ENCODE measurements at places on chromosomes 5 and 9.

DNA sequence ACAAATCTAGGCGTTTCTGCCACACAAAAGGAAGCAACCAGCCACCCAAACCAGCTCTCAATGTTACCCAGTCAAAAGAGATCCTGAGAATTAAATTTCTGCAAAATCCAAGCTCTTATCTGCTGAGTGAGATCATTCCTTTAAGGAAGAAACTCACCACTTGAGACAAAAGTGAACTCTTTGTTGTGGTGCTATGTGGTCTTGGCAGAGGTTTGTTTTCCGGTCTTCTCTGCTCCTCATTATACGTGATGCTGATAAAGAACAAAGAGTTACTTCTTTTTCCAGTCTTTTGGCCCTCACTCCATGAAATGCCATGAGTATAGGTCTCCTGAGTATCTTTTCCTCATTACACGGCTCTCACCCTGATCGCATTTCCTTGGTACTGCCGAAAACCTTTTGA is 82.1 kb downstream of the PRKACG start:
- no peak for DNase-seq

- DNase-seq = no peak
Measured at GRCh38 chr5:69454460-69455249, 37.9 kb upstream of the OCLN start.

DNA sequence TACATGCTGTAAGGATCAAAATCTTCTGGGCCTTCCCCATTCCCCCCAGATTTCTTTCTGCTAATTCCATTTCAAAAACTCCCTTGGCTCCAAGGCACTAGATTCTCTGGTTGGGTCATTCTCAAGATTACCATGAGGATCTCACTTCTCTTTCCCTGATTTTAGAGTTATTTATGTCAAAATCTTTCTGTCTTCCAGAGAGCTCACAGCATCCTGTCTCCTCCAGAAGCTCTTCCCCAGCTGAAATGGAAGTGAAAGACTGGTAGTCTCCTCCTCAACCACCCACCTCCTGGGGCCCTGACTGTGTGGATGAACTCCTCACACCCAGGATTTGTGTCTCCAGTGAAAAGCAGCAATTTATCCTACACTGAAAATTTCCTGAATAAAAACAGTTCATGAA is 11.9 kb upstream of the ZNF366 start:
- no peak for DNase-seq

- DNase-seq = no peak
Measured at GRCh38 chr5:141947316-141947715, 10.7 kb downstream of the PCDH12 start.

GRCh38 chr5:163342306-163342705 is 95.1 kb upstream of the CCNG1 start:
- DNase-seq = no peak

GRCh38 chr5:96640696-96641095 is 21.5 kb upstream of the CAST start:
- no peak for DNase-seq

- no peak for DNase-seq
Measured at GRCh38 chr5:123176224-123176937, 87.3 kb downstream of the PRDM6 start.

DNA sequence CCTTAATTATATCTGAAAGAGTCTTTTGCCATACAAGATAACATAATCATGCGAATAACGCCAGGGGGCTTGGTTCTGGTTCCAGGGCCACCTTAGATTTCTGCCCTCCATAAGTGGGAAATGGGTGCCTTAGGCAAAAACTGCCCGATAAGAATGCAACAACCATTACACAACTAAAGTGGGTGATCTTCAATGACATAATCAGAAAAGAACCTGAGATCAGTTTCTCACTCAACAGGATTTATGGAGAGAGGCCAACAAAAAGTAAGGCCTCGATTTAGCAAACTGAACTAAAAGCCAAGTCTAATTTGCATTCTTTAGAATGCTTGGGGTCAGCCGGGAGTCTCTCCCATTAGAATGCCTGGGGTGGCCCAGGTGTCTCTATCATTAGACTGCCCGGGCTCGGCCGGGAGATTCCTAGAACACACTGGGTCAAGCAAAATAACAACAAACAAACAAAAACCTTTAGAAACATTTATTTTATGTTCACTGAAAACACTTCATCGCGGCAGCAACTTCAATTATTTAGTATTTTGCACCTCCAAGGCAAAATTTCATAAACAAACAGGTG is 194.8 kb downstream of the AUH start:
- no peak for DNase-seq

DNA sequence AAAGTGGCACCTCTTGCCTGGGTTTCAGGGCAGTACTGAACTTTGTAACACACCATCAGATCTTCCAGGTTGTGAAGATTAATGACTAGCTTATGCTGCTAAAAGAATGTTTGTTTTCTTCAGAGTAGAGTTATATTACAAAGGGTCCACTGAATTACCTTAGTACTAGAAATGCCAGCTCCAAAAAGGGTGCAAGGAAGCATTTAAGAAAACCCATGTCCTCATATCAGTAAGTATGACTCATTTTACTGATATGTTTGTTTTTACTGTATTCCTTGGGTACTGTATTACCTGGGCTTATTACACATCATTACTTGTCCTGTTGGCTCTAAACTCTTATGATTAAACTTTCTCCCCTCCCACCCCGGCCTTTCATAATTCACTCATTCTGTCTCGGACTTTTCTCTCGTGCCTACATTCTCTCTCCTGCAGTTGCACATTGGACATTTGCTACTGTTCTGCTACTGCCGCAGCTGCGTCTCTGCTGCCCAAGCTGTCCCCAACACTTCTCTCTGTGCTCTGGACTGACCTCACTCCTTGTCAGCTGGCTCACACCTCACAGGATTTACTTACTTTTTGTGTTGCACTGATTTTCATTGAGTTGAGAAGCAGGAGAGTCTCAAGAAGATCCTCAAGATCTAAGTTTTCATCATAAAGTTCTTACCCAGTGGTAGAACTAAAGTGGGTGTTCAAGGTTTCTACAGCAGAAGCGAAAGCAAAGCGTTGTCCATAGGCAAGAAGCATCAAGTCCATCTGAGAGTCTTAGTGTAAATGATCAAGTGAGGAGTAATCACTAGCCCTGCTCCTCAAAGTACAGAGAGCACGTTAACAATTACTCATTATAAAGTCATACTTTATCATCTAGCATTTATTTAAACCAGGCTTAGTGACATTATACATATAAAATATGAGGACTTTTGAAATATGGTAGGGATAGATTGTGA is 53.2 kb upstream of the C9orf72 start:
- no peak for DNase-seq

GRCh38 chr9:33166231-33167083 is 679 bp downstream of the B4GALT1 start:
- no peak for DNase-seq

- DNase-seq = no peak
Measured at GRCh38 chr5:27437594-27438200, 399.3 kb upstream of the CDH9 start.

DNA sequence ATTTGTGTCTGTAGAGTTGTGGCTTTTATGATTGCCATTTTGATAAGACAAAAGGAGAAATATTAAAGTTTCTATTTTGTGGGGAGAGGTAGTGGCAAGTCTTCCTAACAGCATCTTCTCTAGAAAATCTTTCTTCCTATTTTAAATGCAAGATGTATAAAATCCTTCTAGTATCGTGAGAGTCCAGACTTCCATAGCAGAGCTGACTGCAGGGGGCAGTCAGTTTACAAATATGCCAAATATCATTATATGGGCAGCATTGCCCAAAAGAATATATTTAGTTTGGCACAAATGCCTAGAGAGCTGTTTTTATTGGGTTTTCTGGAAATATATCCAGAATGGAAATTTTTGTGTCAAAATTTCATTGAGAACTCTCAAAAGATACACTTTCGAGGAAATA is 82.1 kb upstream of the ALDH1A1 start:
- no peak for DNase-seq

GRCh38 chr9:127580879-127581475 is 31.1 kb upstream of the STXBP1 start:
- DNase-seq = no peak

DNA sequence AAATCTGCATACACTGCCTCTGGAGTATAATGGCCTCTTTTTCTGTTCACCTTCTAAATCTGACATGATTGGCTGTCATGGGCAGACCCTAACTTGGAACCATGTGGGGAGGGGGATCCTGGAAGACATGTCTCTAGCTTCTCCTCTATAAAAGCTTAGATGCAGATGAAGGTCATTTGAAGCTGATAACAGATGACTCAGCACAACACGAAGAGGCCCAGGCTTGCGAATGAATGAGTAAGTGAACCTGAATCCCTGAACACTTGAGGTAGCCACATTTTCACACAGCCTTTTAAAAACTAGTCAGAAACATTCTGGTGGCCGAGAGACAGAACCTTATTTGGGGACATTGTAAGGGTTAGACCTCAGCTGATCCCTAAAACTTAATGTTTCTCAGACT is 282.6 kb downstream of the ELAVL2 start:
- no peak for DNase-seq

GRCh38 chr9:89684912-89685636 is 80.3 kb downstream of the GADD45G start:
- DNase-seq = no peak

- DNase-seq = no peak
Measured at GRCh38 chr5:2817031-2817603, 65.6 kb upstream of the IRX2 start.

GRCh38 chr9:86664603-86665002 is 282.7 kb downstream of the GAS1 start:
- DNase-seq = no peak

DNA sequence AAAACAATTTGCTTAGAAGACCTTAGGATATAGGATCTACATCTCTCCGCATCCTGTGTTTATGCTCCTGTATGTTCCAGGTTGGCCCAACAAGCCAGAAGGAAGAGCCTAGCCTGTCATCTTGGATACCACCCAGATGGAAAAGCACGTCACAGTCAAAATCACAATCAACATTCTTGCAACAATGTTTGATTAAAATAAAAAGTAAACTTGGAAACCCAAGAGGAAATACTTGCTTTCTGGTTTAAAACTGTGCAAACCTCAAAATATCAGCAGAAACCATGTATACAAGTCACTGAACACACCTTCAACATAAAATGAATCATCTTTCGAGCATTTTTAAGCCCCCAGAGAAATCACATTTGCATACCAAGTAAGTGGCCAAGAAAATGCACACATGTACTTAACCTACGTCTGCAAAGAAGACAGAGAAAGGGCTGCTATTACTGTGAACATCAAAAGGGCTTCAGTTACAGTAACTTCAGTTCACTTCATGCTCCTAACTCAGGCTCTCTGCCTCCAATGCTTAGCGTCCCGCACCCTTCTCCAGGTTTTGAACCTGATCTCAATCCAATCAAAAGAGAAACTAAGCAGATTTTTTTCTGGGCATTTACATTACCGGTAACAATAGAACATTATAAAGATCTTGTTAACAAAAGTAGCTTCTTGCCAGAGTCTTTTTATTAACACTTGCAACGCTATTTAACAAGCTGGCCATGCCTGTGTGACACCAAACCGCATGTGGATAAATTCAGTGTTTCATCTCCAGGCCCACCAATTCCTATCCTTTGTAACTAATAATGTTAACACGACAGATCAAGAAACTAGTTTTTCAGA is 1.3 kb downstream of the ENC1 start:
- DNase-seq = no peak

DNA sequence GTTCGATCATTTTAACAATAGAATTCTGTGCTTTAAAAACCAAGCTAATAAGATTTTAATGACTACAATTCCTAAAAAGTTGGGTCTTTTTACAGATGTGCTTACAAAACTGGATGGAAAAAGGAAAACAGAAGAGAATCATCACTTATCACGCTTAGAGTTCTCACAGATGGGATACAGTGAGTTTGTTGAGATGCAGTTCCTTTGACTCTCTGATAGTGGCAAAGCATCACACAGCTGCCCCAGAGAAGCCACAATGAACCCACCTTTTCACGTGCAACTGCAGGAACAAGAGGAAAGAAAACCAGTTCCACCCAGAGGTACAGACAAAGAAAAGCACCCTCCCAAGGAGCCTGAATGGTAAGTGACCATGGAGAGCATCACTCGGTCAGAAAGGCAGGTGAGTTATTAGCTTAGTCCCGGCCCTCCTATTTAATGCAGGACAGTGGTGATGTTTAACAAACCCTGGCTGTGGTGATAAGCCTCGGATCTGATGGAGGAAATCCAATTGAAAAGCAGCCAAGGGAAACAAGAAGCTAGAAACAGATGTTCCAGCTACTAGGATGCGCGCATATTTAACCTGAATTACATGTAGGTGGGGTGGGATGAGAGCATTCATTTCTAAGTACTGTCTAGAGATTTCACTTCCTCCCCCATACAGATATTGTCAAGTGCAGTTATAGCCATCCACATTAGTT is 167.7 kb downstream of the TARS1 start:
- DNase-seq = no peak

GRCh38 chr5:138610918-138611677 is 35.9 kb upstream of the HSPA9 start:
- DNase-seq = no peak

DNA sequence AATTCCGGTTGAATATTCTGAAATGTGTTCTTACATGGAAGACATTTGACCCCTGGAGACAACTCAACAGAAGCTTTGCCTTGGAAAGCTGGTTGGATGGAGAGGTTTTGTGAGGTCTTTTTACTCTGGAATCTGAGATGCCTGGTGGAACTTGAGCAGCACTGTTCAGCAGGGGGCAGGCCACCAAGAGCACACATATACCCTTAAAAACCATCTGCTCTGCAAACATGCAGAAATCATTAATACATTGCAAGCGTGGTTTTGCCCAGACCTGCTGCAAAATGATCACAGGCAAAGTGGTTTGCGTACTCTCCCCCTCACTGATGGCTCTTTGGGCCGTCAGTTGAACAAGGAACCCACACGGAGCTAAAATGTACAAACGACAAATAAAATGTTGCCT is 32.8 kb upstream of the DAP start:
- no peak for DNase-seq

DNA sequence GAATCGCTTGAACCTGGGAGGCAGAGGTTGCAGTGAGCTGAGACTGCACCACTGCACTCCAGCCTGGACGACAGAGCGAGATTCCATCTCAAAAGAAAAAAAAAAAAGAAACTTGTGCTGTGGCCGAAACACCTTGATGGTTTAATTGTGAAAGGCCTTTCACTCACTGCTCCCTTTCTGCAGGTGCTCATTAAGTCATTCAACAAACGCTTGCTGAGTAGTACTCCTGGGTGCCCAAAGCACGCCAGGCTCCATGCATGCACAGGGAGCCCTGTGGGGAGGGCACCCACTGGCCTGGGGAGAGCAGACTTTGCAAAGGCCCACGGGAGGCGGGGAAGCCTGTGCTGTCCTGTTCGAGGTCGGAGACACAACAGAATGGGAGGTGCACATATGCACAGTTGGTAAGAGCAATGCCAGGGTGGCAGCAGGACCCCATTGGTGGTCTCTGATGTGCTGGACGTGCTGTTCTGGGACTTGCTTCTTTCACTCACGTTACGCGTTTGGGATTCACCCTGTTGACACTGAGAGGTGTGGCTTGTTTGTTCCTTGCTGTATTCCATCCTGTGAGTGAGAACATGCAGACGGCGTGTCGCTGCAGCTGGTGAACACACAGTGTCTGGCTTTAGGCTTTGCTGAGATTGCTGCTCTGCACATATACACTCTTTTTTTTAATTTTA is 3.0 kb upstream of the ENTPD2 start:
- no peak for DNase-seq
